Kidney (tissue), 22 donors: ENCODE measurements at places on chromosomes 2 and 18.

- no peak overlapping the region for H3K27ac ChIP-seq
- H3K4me3 ChIP-seq = no peak overlapping the region
- H3K4me1 ChIP-seq = no peaks in the 10 kb centered on the region
- no peaks in the 10 kb centered on the region for H3K27me3 ChIP-seq
- peaks cover 13% of the 10 kb centered on the region for H3K36me3 ChIP-seq
- no peak for DNase-seq
Measured at GRCh38 chr2:241073166-241074064, 28.7 kb downstream of the MTERF4 start.

DNA sequence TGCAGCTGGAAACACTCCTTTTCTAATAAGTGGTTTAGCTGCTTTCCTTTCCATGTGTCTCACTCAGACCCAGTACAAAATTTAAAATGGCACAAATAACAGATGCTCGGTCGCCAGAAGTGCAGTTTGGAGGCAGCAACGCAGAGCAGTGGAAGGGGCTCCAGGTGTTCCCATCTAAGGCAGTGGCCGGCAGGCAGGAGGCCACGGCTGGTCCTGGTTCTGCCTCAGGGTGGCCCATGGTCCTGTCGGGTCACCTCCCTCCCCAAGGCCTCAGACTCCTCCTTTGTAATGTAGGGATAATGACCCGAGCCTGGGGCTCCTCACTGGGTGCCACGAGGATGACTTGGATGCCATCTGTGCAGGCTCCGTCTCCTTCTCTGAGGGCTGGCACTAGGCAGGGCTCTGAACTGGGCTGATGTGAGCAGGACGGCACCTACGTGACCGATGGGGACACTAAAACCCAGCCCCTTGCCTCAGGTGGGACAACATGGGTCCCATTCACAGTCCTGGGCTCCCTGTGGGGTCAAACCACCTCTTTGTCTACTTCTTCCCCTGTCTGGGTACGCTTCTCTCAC, 80.9 kb upstream of the SLC66A3 start:
- H3K4me3 ChIP-seq = no peak overlapping the region
- H3K4me1 ChIP-seq = no peaks in the 10 kb centered on the region
- no peaks in the 10 kb centered on the region for H3K27me3 ChIP-seq
- H3K36me3 ChIP-seq = no peaks in the 10 kb centered on the region
- no peak overlapping the region for H3K27ac ChIP-seq

GRCh38 chr2:39737661-39738060, 41.4 kb downstream of the THUMPD2 start:
- H3K27me3 ChIP-seq = no peaks in the 10 kb centered on the region
- no peak overlapping the region for H3K4me3 ChIP-seq
- DNase-seq = no peak
- peaks cover 3% of the 10 kb centered on the region for H3K4me1 ChIP-seq
- H3K36me3 ChIP-seq = no peaks in the 10 kb centered on the region

DNA sequence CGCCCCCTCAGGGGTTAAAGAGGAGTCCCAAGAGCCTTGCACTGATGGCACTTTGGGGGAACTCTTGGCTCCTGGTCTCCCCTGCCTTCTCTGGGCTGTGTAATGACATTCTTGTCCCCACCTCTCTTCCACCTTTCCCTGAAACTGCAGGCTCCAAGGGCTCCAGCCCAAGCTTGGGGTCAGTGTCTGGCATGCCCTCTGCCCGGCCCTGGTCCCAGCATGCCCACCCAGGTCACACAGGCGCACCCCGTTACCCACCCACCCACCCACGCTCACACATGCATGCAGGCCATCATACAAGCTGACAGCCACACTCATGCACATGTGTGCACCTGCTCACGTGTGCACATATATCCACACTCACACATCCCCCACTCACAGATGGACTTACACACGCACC, 6.9 kb upstream of the NT5DC4 start:
- no peaks in the 10 kb centered on the region for H3K27me3 ChIP-seq
- H3K4me1 ChIP-seq = no peaks in the 10 kb centered on the region
- H3K36me3 ChIP-seq = no peaks in the 10 kb centered on the region
- no peak overlapping the region for H3K27ac ChIP-seq

DNA sequence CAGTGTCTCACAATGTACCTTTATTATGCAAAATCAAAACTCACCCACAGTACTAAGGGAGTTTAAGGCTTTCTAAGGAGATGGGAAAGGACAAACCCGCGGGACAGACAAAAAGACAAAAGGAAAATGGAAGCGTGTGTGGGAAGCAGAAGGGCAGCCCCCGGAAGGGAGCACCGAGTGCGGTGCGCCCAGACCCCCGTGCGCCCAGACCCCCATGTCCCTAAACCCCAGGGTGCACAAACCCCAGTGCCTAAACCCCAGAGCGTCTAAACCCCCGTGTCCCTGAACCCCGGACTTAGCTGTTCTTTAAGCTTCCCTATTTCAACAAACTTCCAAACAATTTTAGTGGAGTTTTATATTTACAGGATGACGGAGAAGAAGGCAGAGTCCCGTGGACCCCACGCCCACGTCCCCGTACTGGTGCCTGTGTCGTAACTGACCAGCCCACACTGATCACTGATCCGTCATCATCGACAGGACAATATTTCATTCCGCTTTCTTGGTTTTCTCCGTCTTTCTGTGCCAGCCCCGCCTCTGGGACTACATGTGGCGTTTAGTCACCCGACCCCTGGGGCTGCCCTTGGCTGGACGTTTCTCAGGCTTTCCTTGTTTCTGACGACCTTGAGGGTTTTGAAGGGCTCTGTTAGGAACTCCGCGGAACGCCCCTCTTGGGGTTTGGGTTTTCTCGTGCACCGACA, 76.9 kb downstream of the RTP5 start:
- peaks cover 2% of the 10 kb centered on the region for H3K27me3 ChIP-seq
- no peak overlapping the region for H3K4me3 ChIP-seq
- H3K4me1 ChIP-seq = no peaks in the 10 kb centered on the region
- no peaks in the 10 kb centered on the region for H3K36me3 ChIP-seq
- no peak overlapping the region for H3K27ac ChIP-seq

- no peaks in the 10 kb centered on the region for H3K27me3 ChIP-seq
- no peak overlapping the region for H3K27ac ChIP-seq
- H3K4me1 ChIP-seq = no peaks in the 10 kb centered on the region
- H3K36me3 ChIP-seq = no peaks in the 10 kb centered on the region
Measured at GRCh38 chr2:129056309-129056958, 737.8 kb upstream of the HS6ST1 start.

DNA sequence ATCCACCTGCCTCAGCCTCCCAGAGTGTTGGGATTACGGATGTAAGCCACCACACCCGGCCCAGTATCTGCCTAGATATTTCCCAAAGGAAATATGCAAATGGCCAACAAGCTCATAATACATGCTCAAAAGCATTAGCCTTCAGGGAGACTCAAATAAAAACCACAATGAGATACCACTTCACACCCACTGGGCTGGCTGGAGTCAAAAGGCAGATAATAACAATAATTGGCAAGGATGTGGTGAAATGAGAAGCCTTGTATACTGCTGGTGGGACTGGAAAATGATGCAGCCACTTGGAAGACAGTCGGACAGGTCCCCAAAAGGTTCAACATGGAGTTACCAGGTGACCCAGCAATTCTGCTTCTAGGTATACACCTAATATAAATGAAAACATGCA, 20.5 kb upstream of the ZNF516 start:
- no peak for DNase-seq
- peaks cover 6% of the 10 kb centered on the region for H3K4me1 ChIP-seq

- H3K27ac ChIP-seq = no peak overlapping the region
- no peaks in the 10 kb centered on the region for H3K4me1 ChIP-seq
- no peak overlapping the region for H3K4me3 ChIP-seq
- H3K27me3 ChIP-seq = no peaks in the 10 kb centered on the region
Measured at GRCh38 chr2:227578642-227579041, 20.1 kb upstream of the SCYGR2 start.

- no peaks in the 10 kb centered on the region for H3K27me3 ChIP-seq
- H3K4me1 ChIP-seq = no peaks in the 10 kb centered on the region
- H3K4me3 ChIP-seq = no peak overlapping the region
- DNase-seq = no peak
- no peaks in the 10 kb centered on the region for H3K36me3 ChIP-seq
Measured at GRCh38 chr2:226531061-226531810, 268.4 kb downstream of the IRS1 start.

GRCh38 chr18:76425146-76426131, 69.6 kb downstream of the ZNF516 start:
- no peaks in the 10 kb centered on the region for H3K27me3 ChIP-seq
- H3K4me3 ChIP-seq = no peak overlapping the region
- DNase-seq = no peak
- H3K36me3 ChIP-seq = no peaks in the 10 kb centered on the region
- peaks cover 5% of the 10 kb centered on the region for H3K4me1 ChIP-seq

DNA sequence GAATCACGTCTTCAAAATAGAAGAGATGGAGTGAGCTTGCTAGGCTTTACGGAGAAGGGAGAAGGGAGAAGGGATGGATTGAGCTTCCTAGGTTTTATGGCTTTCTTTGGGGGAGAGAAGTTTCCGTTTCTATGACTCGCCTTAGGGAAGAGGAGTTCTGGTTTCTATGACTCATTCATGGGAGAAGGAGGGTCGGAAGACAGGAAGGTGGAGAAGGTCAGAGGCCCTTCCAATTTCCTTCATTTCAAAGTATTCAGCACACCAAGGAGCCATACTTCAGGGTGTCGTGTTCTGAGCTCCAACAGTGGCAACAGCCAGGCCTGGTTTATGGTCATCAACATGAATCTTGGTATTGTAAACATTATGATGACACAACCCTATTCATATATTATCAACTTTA, 284.7 kb upstream of the VWC2L start:
- DNase-seq = no peak
- H3K4me1 ChIP-seq = no peaks in the 10 kb centered on the region
- no peaks in the 10 kb centered on the region for H3K36me3 ChIP-seq
- no peak overlapping the region for H3K4me3 ChIP-seq
- H3K27me3 ChIP-seq = no peaks in the 10 kb centered on the region

- H3K27me3 ChIP-seq = no peaks in the 10 kb centered on the region
- H3K27ac ChIP-seq = no peak overlapping the region
- DNase-seq = no peak
Measured at GRCh38 chr2:10486091-10486490, 38.0 kb upstream of the ODC1 start.

DNA sequence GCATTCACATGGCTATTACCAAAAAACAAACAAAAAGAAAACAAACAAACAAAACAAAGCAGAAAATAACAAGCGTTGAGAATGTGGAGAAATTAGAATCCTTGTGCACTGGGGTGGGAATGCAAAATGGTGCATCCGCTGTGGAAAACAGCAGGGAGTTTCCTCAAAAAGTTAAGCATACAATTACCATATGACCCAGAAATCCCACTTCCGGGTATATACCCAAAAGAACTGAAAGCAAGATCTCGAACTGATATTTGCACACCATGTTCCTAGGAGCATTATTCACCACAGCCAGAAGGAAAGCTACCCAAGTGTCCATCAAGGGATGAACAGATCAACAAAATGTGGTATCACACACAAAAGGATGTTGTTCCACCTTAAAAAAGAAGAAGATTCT, 17.9 kb upstream of the TEX51 start:
- no peak overlapping the region for H3K4me3 ChIP-seq
- no peaks in the 10 kb centered on the region for H3K4me1 ChIP-seq
- H3K27me3 ChIP-seq = no peaks in the 10 kb centered on the region
- DNase-seq = no peak

DNA sequence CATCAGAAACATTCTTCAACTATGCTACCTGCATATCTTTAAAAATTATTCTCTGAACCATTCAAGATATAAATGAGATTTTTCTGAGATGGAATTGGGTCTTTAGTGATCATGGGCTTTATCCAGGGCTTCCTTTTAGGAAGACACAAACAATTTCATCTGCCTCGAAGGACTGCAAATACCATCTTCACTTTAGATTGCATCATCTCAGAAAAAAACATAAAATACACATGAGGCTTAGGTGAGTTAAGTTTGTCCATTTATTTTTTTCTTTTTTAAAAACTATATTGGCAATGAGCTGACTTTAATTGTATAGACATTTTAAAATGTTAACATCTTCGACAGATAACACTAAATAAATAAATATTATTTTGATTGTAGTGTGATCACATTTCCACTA, 20.1 kb downstream of the TTN start:
- H3K27ac ChIP-seq = no peak overlapping the region
- DNase-seq = no peak
- no peaks in the 10 kb centered on the region for H3K4me1 ChIP-seq
- H3K36me3 ChIP-seq = no peaks in the 10 kb centered on the region

GRCh38 chr2:81996332-81996731, 1691.8 kb upstream of the LRRTM1 start:
- H3K4me1 ChIP-seq = no peaks in the 10 kb centered on the region
- no peak overlapping the region for H3K4me3 ChIP-seq
- H3K27ac ChIP-seq = no peak overlapping the region
- no peak for DNase-seq

DNA sequence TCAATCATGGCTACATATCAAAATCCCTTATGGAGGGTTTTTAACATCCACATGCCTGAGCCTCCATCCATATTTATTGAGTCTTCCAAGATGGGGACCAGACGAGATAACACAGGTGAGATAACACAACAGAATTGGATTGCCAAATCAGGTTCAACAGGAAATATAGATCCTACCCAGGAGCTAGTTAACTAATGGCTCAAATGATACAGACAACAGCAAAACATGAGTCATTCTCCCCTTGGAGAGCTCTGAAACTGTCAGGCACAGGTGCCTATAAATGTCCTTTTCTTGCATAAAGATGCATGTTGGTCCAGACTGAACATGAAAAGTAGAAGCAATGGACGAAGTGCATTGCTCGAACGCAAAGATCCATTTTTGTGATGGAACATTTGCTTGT, 202.2 kb downstream of the CDH20 start:
- no peaks in the 10 kb centered on the region for H3K4me1 ChIP-seq
- no peak overlapping the region for H3K4me3 ChIP-seq
- no peaks in the 10 kb centered on the region for H3K36me3 ChIP-seq
- H3K27me3 ChIP-seq = no peaks in the 10 kb centered on the region

DNA sequence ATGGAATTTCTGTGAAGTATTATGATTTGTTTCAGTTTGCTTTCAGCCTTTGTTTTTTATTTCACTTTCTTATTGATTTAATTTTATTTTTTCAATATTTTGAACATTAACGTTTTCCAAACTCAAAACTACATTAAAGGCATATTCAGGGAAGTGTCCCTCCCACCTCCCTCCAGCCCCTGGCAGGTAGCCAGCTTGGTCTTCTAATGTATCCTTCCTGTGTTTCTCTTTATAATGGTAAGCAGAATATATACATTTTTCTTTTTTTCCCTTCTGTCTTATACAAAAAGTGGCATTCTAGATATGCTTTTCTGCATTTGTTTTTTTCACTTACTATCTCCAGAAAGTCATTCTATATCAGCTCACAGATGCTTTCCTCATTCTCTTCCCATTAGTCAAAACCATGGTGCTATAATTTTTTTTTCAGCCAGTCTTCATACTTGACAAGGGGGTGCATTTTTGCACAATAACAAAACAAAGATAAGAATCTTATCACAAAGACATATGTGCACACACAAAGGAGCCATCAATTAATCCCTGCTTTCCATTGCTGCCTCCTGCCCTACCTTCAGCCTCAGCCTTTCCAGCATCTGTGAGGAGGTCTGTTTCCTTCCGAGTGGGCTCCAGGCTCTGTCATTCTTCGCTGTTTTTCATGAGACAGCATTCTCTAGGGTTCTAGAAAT, 33.7 kb upstream of the TMEM177 start:
- no peaks in the 10 kb centered on the region for H3K4me1 ChIP-seq
- no peak for DNase-seq
- no peak overlapping the region for H3K4me3 ChIP-seq
- H3K36me3 ChIP-seq = no peaks in the 10 kb centered on the region

GRCh38 chr2:39686456-39686855, 20.7 kb downstream of the TMEM178A start:
- DNase-seq = no peak
- H3K4me3 ChIP-seq = no peak overlapping the region
- no peaks in the 10 kb centered on the region for H3K27me3 ChIP-seq
- no peaks in the 10 kb centered on the region for H3K4me1 ChIP-seq
- no peak overlapping the region for H3K27ac ChIP-seq
- no peaks in the 10 kb centered on the region for H3K36me3 ChIP-seq
